Dermis blood vessel endothelial cell (primary cell): ENCODE measurements at places on chromosomes 6 and 20. TPM values are rescaled to one million over a fixed set of nuclear protein-coding genes. Genes with fewer than 3 reads are reported as not detected.

Gene NOTCH4
- total RNA-seq = 44.3 and 63.5 TPM in 2 replicates

Gene NUDT3
- total RNA-seq = 24.3 and 33.9 TPM in 2 replicates

Gene GGTLC1
- total RNA-seq = not detected in 2 replicates

Gene MED20
- 36.5 and 47.5 TPM in 2 replicates for total RNA-seq

Gene SIRPB1
- total RNA-seq = 0.17 and 4.0 TPM in 2 replicates

Gene HLA-DRB5
- not detected in 2 replicates for total RNA-seq

Gene KIFC1
- 12.4 and 34.3 TPM in 2 replicates for total RNA-seq

Gene KIAA0408
- under 0.01 TPM in 1 of 2 replicates, not detected in the other for total RNA-seq

Gene CCM2L
- total RNA-seq = 31.1 and 35.5 TPM in 2 replicates

Gene ANGPT4
- total RNA-seq = not detected in 2 replicates

Gene HNF4A
- total RNA-seq = not detected in 2 replicates

Gene LAMP5
- total RNA-seq = 0.34 and 0.84 TPM in 2 replicates

Gene PLCB4
- 9.9 and 13.8 TPM in 2 replicates for total RNA-seq

Gene IER3
- 74.4 and 134 TPM in 2 replicates for total RNA-seq

Gene OOEP
- total RNA-seq = not detected in 2 replicates
